Dermis microvascular lymphatic vessel endothelial cell (primary cell): ENCODE measurements at places on chromosomes 6 and 20.

DNA sequence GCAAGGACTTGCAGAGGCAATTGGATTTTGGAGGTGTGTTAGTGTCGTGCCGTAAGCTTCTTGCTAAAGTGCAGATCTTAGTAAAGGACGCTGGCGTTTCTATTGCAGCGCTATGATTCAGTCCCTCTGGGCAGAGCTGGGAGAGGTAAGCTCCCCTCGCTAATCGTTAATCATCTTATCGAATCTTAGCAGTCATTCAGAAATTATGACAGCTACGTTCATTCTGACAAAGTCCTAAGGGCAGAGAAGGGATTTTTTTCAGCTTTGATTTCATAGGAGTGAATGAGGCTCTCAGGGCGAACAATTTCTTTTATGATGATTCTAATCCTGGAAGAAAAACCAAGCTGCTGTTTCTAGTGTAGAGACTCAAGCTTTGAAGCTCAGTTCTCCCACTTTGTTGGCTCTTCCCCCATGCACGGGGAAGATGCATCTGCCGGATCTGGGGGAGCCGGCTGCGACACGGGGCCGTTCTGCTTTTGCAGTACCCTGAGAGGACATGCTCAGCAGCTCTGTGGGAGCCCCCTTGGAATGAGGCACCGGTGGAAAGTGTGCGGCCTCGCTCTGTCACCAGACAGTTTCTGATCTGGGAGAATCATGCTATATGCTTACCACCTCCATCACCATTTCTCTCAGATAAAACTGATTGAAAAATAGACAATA is 79.1 kb upstream of the SLC22A23 start:
- no peak for DNase-seq

GRCh38 chr6:88492824-88493223 is 326.7 kb upstream of the CNR1 start:
- peak; percentile 56 for DNase-seq

- no peak for DNase-seq
Observed at GRCh38 chr6:165634101-165634880, 28.8 kb downstream of the PDE10A start.

GRCh38 chr6:149881066-149881766 is 16.7 kb downstream of the RAET1E start:
- no peak for DNase-seq

DNA sequence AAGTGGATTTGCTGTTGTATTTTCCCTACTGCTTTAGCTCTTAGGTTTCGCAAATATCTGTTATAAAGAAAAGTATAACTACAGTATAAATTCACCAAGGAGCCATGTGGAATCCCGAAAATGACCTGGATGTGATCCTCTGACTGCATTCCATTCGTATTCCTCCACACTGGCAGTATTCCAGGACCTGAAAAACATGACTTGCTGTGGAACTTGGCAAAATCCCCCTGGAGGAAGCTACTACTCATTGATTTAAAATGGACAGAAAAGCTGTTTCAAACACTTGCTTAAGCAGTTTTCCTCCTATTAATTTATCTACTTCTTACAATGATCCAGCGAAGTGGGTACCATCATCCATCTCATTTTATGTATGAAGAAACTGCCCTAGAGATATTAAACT is 13.3 kb upstream of the ENPP5 start:
- peak; percentile 52 for DNase-seq

- no peak for DNase-seq
Observed at GRCh38 chr20:1941226-1941625, 46.0 kb downstream of the SIRPA start.
